ENCODE measurements at places on chromosomes 3 and 15. TPM values are rescaled to one million over a fixed set of nuclear protein-coding genes. Genes with fewer than 3 reads are reported as not detected.

GRCh38 chr3:112908252-112908651, 61.6 kb upstream of the CD200R1L start:
- no peak for DNase-seq

DNA sequence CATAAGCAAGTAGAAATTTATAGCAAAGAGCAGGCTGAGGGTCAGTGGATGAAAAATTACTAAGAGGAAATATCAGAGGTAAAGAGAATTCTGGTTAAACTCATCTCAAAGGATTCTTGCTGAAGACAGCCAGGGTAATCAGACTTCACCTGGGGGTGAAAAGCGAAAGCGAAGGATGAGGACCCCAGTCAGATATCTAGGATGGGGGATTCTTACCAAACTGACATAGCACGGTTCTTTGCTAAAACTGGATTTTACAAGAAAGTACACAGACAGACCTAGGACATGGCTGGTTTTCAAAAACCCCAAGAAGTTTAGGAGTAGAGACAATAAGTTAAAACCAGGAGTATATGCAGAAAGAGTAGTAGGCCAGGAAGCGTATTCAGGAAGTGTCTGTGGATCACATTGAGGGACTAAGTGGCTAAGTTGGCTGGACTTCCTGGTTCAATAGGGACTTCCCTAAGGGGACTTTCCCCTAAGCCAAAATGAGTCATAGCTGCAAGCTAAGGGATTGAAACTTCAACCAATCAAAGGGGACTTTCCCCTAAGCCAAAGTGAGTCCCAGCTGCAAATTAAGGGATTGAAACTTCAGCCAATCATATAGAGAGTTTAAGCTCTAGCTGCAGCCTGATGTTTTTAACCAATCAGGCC, 2.4 kb upstream of the CFAP91 start:
- DNase-seq = no peak

DNA sequence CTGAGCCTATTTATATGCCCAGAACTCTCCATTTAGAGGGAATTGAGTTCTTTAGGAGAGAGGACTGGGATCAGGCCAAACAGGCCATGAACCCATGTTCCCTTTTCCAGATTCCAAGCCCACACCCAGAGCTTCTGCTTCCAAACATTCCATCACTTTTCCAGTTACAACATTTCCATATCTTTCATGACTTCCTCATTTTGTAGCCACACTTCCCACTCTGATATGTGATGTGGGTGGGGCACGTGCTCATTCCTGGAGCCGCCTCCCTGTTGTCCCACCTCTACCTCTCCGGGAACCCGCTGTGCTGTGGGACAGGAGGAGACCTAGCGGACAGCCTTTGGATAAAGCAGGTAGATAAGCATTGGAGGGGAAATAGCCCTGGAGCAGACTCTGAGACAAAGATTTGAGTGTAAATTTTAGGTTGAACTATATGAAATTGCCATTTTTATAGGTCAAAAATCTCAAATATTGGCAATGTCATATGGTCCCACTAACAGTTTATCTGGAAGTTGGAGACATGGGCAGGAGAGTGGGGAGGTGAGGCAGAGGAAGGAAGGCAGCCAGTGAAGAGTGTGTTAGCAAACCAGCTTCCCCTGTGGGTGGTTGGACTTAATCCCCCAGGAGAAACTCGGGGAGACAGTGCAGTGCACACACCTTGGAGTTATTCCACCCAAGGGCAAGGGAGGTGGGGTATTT, 31.8 kb downstream of the CYP8B1 start:
- no peak for DNase-seq

- no peak for DNase-seq
Observed at GRCh38 chr3:142394921-142395622, 52.8 kb downstream of the XRN1 start.

GRCh38 chr3:23940775-23941174, 4.3 kb upstream of the NR1D2 start:
- no peak for DNase-seq

DNA sequence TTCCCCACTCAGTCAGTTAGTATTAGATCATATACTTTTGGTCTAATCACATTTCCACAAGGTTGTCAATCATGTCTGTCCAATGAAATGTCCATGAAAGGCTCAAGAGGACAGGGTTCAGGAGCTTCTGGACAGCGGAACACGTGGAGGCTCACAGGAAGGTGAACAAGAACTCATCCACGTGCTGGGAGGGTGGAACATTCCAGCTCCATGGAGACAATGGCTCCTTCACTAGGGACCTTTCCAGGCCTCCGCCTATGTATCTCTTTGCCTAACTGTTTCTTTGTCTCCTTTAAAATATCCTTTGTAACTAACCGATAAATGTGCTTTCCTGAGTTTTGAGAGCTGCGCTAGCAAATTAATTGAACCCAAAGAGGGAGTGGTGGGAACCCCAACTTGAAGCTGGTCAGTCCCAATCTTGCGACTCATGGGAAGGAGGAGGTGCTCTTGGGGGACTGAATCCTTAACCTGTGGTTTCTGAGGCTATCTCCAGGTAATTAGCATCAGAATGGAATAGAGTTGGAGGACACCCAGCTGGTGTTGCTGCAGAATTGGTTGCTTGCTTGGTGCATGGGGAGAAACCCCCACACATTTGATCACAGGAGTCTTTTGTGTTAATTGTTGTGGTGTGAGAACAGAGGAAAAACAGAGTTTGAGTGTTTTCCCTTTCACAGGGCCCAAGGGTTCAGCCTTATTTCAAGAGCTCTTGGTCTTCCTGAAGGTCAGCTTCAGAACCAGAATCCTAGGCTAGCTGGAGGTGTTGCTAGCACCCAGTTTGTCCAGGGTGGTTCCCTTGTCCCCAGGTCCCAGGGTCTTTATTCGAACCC, 3.0 kb upstream of the TKT start:
- DNase-seq = no peak

- DNase-seq = no peak
Observed at GRCh38 chr15:88810446-88810845, 7.2 kb downstream of the ACAN start.

The STAC gene
- not detected for total RNA-seq

DNA sequence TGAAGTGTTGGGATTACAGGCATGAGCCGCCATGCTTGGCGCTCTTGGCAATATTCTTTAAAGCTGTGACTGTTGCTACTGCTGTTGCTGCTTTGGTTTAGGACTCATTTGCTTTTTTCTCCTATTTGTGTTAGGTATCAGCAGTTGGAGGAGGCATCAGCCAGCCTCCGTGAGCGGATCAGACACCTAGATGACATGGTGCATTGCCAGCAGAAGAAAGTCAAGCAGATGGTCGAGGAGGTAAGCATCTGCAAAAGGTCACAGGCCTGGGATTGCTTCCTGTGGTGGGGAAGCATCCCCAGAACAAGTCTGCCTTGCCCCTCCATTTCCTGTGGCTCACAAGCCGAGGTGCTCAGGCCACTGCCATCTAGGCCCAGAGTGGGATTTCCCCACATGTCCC, 47.6 kb downstream of the MYZAP start:
- DNase-seq = no peak

The HTR3E gene
- total RNA-seq = not detected

The RLBP1 gene
- total RNA-seq = not detected

The APBA2 gene
- 0.17 TPM for total RNA-seq

The TF gene
- 2.1 TPM for total RNA-seq

The RHCG gene
- total RNA-seq = not detected

- DNase-seq = peak; percentile 81
Observed at GRCh38 chr3:185658504-185658912, 72.4 kb downstream of the SENP2 start.

The PLA2G4D gene
- total RNA-seq = not detected

DNA sequence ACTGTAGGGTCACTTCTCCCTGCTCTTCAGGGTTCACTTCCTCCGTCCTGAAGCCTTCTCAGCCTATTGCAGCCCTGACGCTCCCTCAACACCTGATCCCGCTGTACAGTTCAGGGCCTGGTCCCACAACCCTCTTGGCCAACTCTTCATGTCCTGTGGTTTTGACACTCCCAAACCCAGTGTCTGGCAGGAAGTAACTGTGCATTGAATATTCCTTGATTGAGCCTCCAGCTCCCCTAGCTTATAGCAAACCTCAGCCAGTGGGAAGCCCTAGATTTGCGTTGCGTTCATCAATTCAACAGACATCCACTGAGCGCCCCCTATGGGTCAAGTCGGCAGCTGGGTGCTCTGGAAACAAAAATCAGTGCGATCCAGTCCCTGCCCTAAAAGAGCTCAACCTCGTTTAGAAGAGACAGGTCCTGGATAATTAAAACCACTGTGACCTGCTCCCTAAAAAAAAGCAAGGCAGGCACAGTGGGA, 13.5 kb downstream of the UBAP1L start:
- peak; percentile 87 for DNase-seq

The GOLGA6L4 gene
- total RNA-seq = 2.9 TPM

The REC114 gene
- 3.4 TPM for total RNA-seq

- DNase-seq = no peak
Observed at GRCh38 chr15:57398336-57398735, 22.0 kb downstream of the CGNL1 start.

DNA sequence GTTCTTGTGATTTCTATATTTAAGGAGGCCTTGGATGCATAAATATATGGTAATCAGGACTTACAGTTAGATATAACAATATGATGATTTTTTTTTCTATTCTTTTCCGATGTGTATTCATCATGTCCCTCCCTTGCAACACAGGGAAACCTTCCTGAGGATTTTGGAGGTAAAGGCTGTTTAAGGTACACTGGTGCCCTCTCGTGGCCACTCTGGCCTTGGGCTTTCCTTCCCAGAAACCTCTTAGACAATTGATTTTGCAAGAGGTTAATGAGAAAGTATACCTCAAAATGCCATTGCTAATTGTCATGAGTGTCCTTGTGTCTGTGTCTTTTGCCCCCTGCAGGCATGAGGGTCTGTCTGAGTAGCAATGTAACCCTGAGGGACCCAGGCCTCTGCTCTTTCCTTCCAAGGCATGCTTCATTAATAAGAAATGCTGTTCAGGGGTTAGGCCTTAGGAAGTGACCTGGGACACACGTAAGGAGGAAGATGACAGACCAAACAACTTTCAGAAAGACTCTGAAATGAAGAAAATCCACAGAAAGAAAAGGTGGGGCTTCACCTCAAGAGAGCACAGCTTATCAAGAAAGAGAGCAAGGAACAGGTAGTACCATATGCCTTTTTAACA, 70.3 kb upstream of the PPP2R3A start:
- peak; percentile 89 for DNase-seq

DNA sequence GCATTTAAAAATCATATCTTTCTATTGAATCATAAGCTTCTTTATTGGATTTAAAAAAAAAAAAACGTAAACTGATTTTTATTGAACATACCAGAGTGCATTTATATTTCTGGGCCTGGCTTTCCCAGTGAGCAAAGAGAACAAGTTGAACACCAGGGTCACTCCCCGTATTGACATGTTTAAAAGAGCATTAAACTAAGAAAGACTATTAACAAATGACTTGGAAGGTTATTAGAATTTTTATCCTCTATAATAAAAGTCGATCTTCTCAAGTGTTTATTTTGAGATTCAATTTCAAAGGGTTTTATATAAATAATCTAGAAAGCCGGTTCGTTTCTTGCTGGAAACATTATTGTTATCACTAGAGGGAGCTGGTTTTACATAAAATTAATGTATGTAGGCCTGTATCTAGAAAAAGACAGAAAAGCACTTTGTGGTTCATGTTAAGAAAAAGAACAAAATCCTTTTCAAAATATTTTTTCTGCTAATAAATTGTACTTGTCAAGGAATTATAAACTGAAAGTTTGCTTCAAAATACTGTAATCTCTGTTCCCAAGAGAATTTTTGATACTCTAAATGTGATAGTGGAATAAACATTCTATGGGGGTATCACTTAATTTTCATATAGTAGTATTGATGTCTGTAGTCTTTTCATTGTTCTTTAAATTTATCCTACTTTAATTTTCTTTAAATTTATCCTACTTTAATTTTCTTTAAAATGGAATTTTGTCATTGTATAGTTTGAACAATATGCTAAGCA, 321.8 kb upstream of the MME start:
- DNase-seq = no peak

Measured in right cardiac atrium (tissue), 5 donors.